ENCODE measurements at places on chromosomes 3 and 15.

GRCh38 chr15:89114990-89115389 lies 26.7 kb downstream of the ABHD2 start:
- DNase-seq = peak; percentile 55

- peak; percentile 60 for DNase-seq
Observed at GRCh38 chr3:179811321-179812095, 158.7 kb downstream of the USP13 start.

DNA sequence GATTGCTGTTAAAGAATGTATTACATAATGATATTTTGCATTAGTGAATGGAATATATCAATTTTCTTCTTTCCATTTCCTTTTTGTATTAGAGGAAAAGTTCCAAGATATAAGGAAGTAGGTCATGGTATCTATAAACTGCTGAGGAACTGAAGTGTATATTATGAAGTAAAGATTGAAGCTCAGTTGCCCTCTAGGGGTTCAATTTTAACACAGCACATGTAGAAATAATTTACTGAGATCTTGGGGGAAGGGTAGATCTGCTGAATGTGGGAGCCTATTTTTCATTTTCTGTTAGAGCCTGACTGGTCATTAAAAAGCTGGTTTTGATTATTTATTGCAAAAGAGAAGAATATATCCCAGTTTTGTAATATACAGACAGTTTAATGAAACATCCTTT lies 45.2 kb downstream of the CMC1 start:
- DNase-seq = peak; percentile 7

DNA sequence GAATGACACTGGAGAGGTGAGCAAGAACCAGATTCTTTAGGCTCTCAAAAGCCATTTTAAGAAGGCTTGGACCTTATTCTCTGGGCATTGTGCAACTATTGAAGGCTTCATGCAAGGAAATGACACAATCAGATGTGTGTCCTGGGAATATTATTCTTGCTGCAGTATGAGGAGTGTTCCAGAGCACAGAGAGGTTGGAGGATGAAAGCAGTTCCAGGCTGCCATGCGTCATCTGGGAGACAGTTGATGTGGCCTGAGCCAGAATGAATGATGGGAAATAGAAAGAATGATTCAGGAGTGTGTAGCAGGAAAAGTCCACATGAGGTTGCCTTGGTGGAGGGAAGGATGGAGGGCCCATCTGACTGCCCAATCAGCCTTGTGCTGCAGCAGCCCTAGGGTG lies 123.1 kb downstream of the CHCHD6 start:
- no peak for DNase-seq

DNA sequence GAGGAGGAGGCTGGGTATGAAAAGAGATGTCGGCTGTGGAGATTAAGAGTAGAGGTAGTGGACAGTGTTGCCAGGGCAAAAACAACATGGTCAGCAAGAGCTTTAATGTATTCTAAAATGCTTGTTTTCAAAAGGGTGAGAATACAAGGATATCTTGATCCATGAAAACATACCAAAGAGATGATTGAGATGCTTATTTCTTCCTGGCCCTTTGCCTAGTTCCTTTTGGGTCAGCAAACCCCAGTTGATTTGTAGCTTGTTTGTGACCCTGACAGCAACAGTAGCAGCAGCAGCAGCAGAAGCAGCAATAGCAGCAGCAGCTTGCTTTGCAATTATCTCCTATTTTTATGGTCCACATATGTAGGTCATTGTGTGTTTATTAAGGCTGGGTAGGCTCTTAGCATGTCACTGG lies 337.3 kb downstream of the LPP start:
- DNase-seq = no peak

DNA sequence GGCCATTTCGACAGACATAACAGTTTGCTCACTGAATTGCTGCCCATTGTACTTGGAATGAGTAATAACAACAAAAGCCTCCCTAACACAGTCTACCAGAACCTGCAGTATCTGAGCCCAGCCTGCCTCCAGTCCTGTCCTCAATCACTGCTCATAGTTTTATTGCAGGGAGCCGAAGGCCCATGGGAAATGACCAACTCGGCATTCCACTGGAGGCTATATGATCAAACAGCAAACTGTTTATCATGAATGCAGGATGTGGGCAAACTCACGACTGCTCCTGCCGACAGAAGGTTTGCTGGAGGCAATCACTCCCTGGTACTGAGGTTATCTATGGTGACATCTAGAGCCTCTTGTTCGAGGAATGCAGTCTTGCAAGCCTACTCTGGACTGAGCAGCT lies 46.3 kb downstream of the LSM3 start:
- no peak for DNase-seq

DNA sequence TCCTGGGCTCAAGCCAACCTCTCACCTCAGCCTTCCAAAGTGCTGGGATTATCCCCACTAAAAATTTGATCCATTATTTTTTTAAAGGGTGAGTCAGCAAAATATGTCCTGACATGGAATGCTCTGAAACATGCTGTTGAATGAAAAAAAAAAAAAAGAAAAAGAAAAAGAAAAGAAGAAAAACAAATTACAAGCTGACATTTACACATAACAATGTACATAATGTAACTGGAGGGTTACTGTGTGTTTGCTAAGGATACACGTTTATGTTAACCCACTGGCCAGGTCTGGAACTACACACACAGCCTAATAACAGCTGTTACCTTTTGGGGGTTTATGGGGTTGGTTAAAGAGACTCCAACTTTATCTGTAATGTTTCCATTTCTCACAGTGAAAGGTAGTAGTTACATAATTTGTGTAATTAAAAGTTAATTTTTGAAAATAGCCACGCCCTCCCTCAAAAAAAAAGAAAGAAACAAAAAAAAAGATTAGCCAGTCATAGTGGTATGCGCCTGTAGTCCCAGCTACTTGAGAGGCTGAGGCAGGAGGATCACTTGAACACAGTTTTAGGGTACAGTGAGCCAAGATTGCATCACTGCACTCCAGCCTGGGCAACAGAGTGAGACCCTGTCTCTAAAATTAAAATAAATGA lies 3.1 kb upstream of the MESP2 start:
- DNase-seq = no peak

- DNase-seq = no peak
Observed at GRCh38 chr15:40878785-40879184, 4.8 kb upstream of the RHOV start.

GRCh38 chr3:53154881-53155285 lies 6.1 kb upstream of the PRKCD start:
- no peak for DNase-seq

- peak; percentile 34 for DNase-seq
Observed at GRCh38 chr3:39104961-39105686, 2.3 kb downstream of the GORASP1 start.
